ENCODE measurements at places on chromosomes 16 and 17.

DNA sequence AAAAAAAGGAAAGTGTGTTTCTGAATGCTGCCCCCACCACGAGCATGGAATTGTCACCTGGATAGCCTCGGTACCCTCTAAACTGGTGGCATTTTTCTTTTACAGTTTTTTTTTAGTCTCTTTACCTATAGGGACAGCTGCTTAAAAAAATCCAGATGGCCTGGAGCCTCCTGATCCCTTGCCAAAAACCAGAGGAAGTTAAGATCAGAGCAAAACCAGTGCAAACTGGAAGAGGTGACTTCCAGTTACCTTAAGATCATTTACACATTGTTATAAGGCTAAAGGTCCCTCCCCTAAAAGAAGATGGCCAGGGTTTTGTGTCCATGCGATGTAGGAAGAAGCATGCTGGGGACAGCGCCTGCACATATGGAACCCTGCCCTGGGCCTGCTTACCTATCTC lies 3.5 kb downstream of the MEFV start:
- no peak for DNase-seq

- no peak for DNase-seq
Observed at GRCh38 chr17:50063561-50064252, 7.8 kb downstream of the ITGA3 start.

DNA sequence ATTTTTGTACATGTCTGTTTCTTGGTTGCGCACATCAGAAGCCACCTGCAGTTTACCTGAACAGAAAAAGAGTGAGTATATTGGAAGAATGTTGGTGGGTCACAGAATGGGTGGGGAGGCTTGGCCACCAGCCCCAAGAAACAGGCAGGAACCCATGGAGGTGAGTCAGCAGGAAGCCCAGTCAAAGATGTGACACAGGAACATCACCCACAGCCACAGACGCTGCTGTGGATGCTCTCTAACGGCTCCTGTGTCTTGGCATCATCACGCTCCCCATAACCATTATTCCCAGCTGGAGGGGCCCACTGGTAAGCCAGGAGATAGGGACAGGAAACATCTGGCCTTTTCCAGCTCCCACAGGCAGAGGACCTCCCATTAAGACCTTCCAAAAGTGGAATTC lies 94.0 kb upstream of the WSB1 start:
- no peak for DNase-seq

GRCh38 chr16:76885776-76886537 lies 305.0 kb upstream of the MON1B start:
- DNase-seq = no peak
